ENCODE measurements at places on chromosomes 12 and 14.

GRCh38 chr12:87820524-87821202 lies 208.5 kb downstream of the C12orf50 start:
- DNase-seq: no peak

- DNase-seq: no peak
These were observed 37.8 kb downstream of the SPRING1 start for GRCh38 chr12:116700066-116700465.

DNA sequence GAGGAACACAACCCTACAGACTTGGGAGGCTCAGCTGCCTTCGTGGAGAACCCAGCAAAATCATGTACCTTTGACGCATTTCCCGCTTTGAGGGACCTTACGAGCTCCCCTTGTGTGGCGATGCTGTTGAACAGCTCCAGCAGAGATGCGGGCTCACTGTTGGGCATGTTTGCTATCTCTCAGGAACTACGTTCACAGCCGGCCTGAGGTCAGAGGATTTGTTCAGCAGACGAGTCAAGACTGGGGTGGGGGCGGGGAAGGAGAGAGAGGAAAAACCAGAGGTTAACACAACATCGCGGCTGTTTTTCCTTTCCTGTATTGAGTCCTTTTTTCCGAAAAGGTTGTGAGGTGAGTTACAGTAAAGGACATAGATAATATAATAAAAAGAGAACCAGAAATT lies 45.9 kb downstream of the SLC25A47 start:
- DNase-seq: no peak

DNA sequence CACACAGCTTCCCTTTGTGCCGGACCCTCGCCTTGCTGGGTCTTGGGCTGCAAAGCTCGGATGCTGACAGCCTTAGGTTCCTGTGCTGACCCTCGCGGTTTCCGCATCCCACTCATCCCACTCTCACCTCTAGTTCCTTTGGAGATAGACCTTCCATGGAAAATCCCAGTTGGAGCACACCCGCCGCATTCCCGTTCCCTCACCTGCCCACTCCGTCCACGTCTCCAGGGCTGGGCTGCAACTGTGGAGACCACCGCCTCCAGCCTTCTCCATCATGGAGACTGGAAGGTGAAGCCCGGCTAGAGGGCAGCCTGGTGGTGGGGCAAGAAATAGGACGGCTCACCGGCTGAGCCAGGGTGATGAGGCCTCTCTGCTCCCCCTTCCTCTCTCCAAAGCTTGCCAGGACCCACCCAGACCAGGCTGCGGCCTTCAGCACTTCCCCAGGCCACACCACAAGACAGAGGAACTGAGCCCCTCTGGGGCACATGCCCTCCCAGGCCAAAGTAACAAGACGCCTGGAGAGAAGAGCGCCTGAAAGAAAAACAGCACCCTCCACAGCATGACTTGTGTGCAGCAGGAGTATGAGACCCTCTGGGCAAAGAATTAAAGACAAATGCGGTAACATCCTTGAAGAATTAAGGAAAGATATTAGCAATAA lies 15.0 kb downstream of the TMEM121 start:
- no peak for DNase-seq

- no peak for DNase-seq
These were observed 105.7 kb downstream of the CRADD start for GRCh38 chr12:93782853-93783252.

Measured in GM12892 (cell line).